Epithelial cell of proximal tubule (primary cell): ENCODE measurements at places on chromosomes 2 and 18.
A peak's percentile ranks its signal among the peaks of the same experiment; 100 is the strongest.

DNA sequence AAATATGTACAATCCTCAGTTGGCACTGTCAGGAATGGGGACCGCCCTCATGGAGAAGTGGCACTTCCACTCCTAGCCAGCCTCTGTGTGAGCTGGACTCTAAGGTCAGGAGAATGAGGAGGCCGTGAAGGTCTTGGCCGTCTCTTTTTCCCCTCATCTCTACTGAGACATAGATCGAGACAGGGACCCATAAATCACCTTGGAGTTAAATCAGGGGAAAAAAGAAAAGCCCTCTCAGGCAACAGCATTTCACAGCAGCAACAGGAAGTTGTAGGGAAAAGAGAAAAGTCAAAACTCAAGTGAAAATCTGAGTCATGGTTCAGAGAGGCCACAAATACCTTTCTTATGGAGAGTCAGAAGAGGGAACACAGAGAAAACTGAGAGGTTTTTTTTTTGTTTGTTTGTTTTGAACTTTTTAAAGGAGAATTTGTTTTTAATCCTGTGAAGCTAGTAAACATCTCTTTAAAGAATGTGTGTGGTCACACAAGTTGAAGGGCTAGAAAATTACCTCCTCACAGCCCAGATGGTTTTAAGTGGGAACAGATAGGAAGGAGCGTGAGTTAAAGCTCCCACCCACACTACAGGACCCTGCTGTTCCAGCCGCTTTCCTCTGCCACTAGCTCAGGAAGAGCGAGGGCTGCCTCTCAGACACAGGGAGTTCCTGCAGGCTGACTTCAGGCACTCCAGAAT is 30.6 kb upstream of the CYP1B1 start:
- peak; percentile 53 for DNase-seq

- DNase-seq = no peak
Measured at GRCh38 chr18:56884511-56884910, 233.4 kb downstream of the WDR7 start.

GRCh38 chr2:74083750-74084149 is 64.0 kb downstream of the BOLA3 start:
- DNase-seq = no peak

DNA sequence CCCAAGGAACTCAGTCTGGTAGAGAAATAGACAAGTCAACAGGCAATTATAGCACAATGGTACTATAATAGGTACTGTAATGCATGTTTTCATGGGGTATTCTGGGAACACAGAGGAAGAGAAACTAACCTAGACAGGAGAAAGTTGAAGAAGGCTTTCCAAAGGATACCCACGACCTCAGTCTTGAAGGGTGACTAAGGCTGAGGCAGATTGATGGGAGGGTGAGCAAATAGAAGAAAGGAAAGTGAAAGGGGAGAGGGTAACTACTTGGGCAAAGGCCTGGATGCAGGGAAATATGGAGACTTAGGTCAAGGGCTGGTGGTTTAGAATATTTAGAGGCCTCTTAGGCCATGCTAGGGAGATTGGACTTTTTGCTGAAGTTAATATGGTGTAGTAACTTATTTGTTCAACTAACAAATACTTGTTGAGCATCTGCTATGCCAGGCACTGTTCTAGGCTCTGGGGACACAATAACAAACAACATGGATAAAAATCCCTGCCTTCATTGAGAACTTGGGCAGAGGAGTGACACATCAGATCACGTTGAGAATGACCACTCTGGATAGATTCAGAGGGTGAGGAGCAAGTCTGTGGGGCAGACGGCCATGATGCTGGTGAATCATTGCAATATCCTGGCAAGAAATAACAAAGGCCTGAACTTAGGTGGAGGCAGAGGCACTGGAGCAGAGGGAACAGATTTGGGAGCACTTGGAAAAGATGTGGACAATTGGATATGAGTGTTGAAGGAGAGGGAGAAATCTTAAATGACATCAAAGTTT is 56.4 kb downstream of the PLB1 start:
- peak; percentile 52 for DNase-seq

GRCh38 chr2:33131111-33131510 is 184.4 kb downstream of the LTBP1 start:
- DNase-seq = no peak

DNA sequence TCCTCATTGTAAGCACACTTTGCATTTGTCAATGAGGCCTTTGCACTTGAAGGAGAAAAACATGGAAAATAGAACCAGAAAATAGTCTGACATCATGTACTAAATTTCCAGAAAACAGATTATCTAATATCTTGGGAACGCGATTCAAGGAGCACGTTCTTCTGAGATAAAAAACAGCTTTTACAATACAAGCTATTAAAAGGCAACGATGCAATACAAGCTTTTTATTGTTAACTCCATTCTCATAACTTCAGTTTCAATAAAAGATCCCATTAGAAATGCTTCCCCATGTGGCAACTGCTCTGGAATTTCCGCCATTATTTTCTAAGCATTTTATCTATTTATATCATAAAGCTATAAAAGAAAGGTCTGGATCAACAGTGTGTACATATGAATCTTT is 40.3 kb downstream of the NRXN1 start:
- DNase-seq = no peak

DNA sequence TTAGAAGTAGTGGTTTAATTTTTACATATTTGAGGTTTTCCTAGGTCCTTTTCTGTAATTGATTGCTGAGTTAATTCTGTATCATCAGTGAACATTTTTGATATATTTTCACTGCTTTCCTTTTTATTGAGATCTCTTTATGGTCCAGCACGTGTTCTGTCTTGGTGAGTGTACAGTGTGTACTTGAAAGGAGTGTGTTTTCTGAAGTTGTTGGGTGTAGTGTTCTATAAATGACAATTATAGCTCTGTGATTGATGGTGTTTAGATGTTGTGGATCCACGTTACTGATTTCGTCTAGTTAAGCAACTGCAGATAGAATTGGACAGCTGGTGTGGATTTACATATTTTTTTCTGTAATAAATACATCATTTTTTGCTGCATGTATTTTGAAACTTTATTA is 32.7 kb downstream of the AGFG1 start:
- no peak for DNase-seq

- DNase-seq = peak; percentile 32
Measured at GRCh38 chr2:235343869-235344268, 150.0 kb upstream of the AGAP1 start.

GRCh38 chr2:26298638-26299393 is 47.1 kb upstream of the SELENOI start:
- no peak for DNase-seq

GRCh38 chr2:76316691-76317090 is 606.0 kb upstream of the GCFC2 start:
- DNase-seq = no peak

GRCh38 chr2:102049756-102050443 is 58.1 kb downstream of the IL1R2 start:
- DNase-seq = no peak

DNA sequence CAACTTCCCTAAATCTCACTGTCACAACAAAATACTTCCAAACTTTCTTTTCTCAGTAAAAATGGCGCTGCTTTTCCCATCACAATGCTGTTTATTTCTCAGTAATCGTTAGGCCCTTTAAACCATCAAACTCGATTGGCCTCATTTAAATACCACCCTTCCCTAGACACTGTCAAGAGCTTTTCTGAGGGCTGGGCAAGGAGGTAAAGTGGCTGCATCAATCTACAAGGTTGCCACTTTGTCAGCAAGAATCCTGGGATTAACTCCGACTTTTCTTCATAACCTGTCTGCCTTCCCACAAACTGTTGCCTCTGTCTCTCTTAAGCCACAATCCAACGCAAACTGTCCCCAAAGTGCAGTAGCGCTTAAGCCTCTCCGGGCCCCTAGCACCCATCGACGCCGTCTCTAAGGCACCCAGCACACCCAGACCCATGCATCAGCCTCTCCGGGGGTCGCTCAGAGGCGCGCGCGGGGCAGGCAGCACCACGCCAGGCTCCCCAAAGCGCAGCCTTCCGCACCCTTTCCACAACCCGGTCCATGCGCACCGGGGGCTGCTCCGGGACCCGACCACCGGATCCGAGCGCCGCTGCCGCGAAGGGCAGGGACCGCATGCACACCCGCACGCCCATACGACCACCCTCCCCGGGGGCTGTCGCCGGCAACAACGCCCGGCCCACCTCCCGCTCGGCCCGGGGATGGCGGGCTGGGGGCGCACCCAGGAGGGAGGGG is 683 bp downstream of the MBOAT2 start:
- no peak for DNase-seq

- DNase-seq = no peak
Measured at GRCh38 chr18:24600076-24600654, 139.7 kb downstream of the HRH4 start.

DNA sequence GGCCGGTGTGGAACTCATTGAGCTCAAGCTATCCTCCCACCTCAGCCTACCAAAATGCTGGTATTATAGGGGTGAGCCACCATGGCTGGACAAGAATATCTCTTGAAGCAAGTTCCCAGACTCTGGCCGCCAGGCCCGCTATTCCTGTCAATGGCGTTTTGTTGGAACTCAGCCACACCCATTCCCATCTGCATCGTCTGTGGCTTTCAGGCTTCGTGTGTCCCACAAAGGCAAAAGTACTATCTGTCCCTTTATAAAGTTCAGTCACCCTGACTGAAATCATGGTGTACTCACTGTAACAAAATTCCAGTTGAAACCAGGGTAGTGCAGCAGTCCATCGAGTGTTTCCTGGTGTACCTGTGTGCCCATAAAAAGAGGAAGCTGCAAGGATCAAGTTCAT is 96.7 kb downstream of the SH3BP4 start:
- DNase-seq = no peak

DNA sequence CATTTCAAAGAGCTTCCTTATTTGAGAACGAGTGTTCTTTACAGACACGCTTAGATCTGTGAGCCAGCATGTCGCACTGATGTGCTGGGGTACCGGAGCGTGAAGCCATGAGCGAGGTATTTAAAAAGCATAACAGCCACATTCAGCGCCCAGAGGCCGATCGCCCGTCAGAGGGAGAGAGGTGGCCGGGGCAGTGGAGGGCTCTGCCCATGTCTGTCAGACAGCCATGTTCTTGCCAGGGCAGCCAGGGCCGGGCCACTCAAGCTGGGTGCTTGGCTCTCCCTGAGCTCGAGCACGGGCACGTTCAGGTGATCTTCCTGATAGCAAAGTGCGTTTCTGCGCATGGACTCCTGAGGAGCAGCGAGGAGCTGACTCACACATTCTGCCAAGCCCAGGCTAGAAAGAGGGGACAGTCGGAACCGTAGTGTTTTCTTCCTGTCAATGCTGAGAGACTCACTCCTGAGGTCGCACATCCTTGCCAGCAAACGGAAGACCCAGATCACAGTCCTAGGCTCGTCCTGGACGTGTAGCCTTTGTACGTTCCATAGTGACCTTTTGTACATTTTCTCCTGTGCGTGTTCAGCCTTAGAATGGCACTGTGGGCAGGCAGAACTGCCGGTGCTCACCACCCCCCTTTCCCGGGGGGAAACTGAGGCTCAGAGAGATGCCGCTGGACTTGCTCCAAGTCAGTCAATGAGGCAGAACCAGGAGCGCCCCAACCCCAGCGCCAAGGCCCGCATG is 100.7 kb downstream of the NFATC1 start:
- no peak for DNase-seq

DNA sequence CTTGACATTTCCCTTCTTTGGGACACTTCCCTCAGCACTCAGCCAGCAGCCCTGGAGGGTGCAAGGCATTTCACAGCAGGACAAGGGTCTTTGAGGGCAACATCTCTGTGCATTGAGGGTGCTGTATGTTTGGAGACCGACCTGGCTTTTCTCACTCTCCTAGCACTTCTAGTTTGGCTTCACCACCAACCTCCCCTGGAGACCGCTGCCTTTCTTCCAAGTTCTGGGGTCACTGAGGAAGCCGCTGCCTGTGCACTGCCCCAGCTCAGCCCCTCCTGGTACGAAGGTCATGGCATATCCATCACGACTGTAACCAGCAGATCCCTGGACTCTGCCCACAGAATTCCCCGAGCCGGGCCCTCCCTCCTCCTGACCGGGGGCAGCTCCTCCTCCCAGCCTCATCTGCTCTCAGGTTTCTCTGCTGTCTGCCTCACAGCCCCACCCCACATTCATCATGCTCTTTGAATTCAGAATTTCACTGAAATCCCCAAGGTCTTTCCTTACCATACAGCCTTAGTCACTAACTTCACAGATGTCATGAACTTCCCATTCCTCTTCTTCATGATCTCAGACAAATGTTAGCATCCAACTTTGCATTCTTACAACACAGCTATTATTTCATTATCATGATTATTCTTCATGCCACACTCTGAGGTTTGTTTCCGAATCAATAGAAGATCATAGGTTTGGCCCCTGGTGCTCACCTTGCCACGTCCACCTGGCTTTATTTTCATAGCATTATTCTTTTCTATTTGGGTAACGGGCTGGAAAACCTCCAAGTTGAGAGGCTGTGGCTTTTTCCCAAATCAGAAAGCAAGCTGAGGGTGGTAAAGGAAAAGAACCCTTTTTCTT is 113.0 kb upstream of the COPS8 start:
- peak; percentile 73 for DNase-seq

GRCh38 chr2:39922679-39923405 is 143.8 kb upstream of the THUMPD2 start:
- no peak for DNase-seq

DNA sequence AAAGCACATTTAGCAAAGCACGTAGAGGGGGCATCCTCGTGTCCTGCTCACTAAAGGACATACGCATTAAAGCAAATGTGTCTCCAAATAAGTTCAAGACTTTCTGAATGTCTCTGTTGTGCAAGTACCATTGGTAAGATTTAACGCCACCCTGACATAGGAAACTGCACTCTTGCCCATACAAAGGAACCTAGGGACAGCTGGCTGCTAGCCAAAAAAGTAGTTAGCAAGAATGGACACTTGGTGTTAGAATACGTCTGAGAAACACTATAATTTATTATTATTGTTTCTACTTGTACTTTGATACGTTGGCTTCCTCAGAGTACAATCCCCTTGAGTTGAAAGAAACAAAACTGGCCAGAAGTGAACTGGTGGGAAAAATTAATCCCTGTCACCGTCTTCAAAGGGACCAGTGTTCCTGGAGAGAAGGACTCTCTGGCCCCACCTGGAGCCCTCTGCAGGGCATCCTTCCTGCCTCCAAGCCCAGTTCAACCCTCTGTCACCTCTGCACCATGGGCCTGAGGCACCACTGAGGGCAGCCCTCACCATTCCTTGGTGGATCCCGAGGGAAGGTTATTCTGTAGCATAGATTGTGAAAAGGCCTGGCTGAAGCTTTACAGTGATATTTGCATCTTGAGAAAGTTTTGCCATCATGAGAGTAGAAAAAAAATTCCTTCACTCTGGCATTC is 51.4 kb upstream of the APCDD1 start:
- no peak for DNase-seq
